IPS DF 6.9 (cell line): ENCODE measurements at places on chromosomes 1 and 21.

- H3K4me1 ChIP-seq: peaks cover 23% of the 10 kb centered on the region
- no peak overlapping the region for H3K27ac ChIP-seq
- no peak overlapping the region for H3K4me3 ChIP-seq
Observed at GRCh38 chr1:180927841-180928240, 15.1 kb downstream of the KIAA1614 start.

DNA sequence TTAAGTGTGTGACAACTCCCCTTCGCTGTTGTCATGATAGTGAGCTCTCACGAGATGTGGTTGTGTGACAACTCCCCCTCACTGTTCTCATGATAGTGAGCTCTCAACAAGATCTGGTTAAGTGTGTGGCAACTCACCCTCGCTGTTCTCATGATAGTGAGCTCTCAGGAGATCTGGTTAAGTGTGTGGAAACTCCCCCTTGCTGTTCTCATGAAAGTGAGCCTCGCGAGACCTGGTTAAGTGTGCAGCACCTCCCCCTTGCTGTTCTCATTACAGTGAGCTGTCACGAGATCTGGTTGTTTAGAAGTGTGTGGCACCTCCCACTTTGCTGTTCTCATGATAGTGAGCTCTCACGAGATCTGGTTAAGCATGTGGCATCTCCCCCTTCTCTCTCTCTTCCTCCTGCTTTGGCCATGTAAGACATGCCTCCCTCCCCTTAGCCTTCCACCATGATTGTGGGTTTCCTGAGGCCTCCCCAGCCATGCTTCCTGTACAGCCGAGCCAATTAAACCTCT lies 25.1 kb upstream of the LSS start:
- no peak overlapping the region for H3K4me3 ChIP-seq
- DNase-seq: no peak
- no peaks in the 10 kb centered on the region for H3K27me3 ChIP-seq

DNA sequence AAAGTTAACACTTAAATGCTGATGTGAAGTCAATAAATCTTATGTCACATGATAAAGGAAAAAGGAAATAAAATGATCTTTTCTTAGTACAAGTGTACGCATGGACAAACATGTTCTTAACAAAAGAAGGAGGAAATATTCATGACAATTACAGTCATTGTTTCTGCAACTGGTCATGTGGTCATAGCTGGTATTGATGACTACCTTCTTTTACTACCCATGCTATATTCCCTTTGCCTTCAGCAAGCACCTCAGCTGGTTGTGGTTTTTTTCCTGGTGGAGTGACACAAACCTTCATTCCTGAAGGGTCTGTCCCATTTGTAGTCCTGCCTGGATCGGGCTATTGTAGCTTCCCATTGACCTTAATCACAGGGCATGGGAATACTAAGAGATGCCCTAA lies 23.4 kb upstream of the TSHB start:
- H3K36me3 ChIP-seq: no peaks in the 10 kb centered on the region
- H3K4me3 ChIP-seq: no peak overlapping the region
- DNase-seq: no peak

- no peak overlapping the region for H3K27ac ChIP-seq
- H3K27me3 ChIP-seq: no peaks in the 10 kb centered on the region
- no peak for DNase-seq
- peaks cover 2% of the 10 kb centered on the region; the same call in 1 of the 2 replicates for H3K4me1 ChIP-seq
- peak overlapping the region; percentile 44; the same call in 1 of the 2 replicates for H3K4me3 ChIP-seq
- peaks cover 1% of the 10 kb centered on the region; the same call in 1 of the 2 replicates for H3K36me3 ChIP-seq
Observed at GRCh38 chr1:42845866-42846256, 552 bp upstream of the ZNF691 start.

DNA sequence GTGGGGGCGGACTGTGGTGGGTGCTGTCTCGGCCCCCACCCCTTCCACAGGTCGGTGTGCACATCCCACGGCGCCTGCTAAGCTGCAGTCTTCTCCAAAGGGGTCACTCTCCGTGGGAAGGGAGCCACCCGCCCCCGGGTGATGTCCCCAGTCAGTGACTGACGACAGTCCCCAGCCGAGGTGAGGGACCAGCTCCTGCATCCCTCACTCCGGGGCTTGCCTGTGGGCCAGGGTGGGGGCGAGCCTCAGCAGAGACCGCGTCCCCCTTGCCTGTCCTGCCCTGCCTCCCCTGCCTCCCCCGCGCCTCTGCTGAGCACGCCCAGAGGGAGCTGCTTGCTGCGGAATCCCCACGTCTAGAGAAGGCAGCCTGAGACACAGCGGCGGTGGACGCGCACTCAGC lies 35.9 kb upstream of the PDE9A start:
- no peaks in the 10 kb centered on the region for H3K27me3 ChIP-seq
- DNase-seq: no peak
- no peak overlapping the region for H3K4me3 ChIP-seq
- H3K36me3 ChIP-seq: no peaks in the 10 kb centered on the region
- no peaks in the 10 kb centered on the region; the same call in none of the 2 replicates for H3K4me1 ChIP-seq
- no peak overlapping the region for H3K27ac ChIP-seq
